ENCODE measurements at places on chromosomes 12 and 14. TPM values are rescaled to one million over a fixed set of nuclear protein-coding genes. Genes with fewer than 3 reads are reported as not detected.

TSHR gene
- not detected for total RNA-seq

ITPR2 gene
- 2.4 TPM for total RNA-seq

NFE2 gene
- 0.07 TPM for total RNA-seq

GUCY2C gene
- not detected for total RNA-seq

LTA4H gene
- 97.7 TPM for total RNA-seq

SLCO1B3 gene
- 15.3 TPM for total RNA-seq

FUT8 gene
- 14.4 TPM for total RNA-seq

FSCB gene
- total RNA-seq, result not detected

TAS2R8 gene
- total RNA-seq, result not detected

DHRS4 gene
- 42.2 TPM for total RNA-seq

TESPA1 gene
- total RNA-seq, result not detected

GPR162 gene
- total RNA-seq, result 0.70 TPM

ERO1A gene
- 53.3 TPM for total RNA-seq

CD4 gene
- not detected for total RNA-seq

EML1 gene
- 43.3 TPM for total RNA-seq

MYF6 gene
- not detected for total RNA-seq

VPS33A gene
- 17.5 TPM for total RNA-seq

OR4E2 gene
- total RNA-seq, result not detected

C14orf39 gene
- not detected for total RNA-seq

PPP1R12A gene
- total RNA-seq, result 23.9 TPM

CLBA1 gene
- total RNA-seq, result 13.9 TPM

CD163 gene
- total RNA-seq, result not detected

JPH4 gene
- not detected for total RNA-seq

AKAP3 gene
- total RNA-seq, result 0.03 TPM

TMEM233 gene
- 0.06 TPM for total RNA-seq

TRIM9 gene
- 8.3 TPM for total RNA-seq

IAPP gene
- not detected for total RNA-seq

RHOJ gene
- not detected for total RNA-seq

RASSF9 gene
- total RNA-seq, result 0.53 TPM

WNT1 gene
- not detected for total RNA-seq

KRT8 gene
- total RNA-seq, result 3,255 TPM

AQP6 gene
- not detected for total RNA-seq

SYT1 gene
- total RNA-seq, result 7.0 TPM

Data from A549 treated with RU486 at 1 μM for 4 hours (cell line).